Natural killer cell treated with Interleukin-12 subunit alpha and Interleukin-12 subunit beta and Interleukin-15 and Interleukin-18, amount 100 ng/mL, for 72 hours (primary cell): ENCODE measurements at places on chromosomes 3 and 15. TPM values are rescaled to one million over a fixed set of nuclear protein-coding genes. Genes with fewer than 3 reads are reported as not detected.

The LRRC49 gene
- 0.38 TPM for total RNA-seq

The ARGFX gene
- not detected for total RNA-seq

The SLC28A1 gene
- not detected for total RNA-seq

The CAMKV gene
- total RNA-seq: not detected

The STARD5 gene
- 7.8 TPM for total RNA-seq

The UBXN7 gene
- 53.2 TPM for total RNA-seq

The ISLR gene
- total RNA-seq: not detected

The NPAP1 gene
- total RNA-seq: not detected

DNA sequence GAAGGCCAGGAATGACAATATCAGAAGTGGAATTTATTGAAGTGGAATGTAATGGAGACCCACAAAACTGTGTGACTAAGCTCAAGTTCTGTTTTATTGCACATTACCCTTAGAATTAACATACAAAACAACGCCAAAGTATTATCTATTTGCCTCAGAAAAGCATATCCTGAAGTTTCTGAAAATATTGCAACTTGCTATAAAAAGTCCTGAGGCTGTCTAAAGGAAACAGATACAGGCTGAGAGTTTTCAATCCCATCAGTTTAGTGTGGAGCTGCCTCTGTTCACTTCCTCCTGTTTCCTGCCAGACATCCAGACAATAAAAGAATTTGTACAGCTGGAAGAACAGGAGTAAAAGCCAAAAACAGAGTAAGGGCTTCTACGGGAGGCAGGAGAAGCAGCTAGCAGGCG is 108.8 kb downstream of the FBN1 start:
- DNase-seq: no peak

- DNase-seq: no peak
These were observed 17.3 kb downstream of the IL16 start for GRCh38 chr15:81213982-81214381.

DNA sequence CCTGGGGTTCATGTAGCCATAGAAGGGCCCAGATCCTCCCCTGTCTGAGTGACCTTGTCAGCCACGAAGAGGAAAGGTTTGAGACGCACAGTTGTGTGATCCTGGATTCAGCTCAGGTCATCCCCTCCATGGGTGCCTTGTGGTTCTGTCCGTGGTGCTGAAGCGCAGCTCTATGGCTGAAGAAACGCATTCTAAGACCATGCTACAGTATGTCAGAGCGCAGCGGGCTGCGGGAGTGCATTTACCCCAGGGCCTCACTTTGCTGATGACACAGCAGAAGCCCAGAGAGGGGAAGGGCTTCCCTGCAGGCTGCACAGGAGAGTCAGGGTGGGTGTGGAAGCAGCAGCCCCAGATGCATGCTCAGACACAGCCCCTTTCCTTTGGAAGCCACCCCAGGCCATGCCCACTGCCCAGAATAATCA is 68.8 kb upstream of the IQSEC1 start:
- no peak for DNase-seq

GRCh38 chr3:197394464-197395321 is 96.3 kb upstream of the DLG1 start:
- no peak for DNase-seq

DNA sequence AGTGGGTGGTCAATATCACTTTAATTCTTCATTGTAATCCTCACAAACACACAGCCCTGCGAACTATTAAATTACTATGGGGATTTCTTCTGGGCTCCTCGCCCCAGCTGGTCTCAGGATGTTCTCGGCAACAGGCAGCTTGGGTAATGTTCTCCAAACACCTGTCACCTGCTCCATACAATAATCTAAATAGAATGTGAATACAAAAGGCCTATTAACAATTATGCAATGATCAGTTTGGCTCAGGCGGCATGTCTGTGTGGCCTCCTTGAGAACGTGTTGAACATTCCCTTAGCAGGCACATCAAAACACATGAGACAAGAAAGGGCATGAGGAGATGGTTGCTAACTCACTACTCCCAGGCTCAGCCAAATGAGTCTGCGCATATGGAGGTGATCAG is 158.6 kb upstream of the KBTBD8 start:
- no peak for DNase-seq

GRCh38 chr3:47617086-47618010 is 38.7 kb upstream of the CSPG5 start:
- DNase-seq: no peak

DNA sequence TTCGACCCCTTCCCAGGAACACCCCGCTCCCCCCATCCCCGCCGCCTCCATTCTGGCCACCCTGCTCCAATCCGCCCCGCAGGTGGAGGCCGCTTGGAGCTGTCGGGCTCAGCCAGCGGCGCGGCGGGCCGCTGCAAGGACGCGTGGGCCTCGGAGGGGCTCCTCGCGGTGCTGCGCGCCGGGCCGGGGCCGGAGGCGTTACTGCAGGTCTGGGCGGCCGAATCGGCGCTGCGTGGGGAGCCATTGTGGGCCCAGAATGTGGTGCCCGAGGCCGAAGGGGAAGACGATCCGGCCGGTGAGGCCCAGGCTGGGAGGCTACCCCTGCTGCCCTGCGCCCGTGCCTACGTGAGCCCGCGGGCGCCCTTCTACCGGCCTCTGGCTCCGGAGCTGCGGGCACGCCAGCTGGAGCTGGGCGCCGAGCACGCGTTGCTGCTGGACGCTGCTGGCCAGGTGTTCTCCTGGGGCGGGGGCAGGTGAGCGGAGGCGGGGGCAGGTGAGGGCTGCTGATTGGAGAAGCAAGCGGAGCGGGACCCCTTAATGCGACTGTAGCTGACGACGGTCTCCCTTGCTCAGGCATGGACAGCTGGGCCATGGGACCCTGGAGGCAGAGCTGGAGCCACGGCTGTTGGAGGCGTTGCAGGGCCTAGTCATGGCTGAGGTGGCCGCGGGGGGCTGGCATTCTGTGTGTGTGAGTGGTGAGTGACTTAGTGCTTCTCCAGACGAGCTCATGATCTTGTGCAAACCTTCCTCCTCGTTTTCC is 2.5 kb downstream of the RCCD1 start:
- DNase-seq: no peak

DNA sequence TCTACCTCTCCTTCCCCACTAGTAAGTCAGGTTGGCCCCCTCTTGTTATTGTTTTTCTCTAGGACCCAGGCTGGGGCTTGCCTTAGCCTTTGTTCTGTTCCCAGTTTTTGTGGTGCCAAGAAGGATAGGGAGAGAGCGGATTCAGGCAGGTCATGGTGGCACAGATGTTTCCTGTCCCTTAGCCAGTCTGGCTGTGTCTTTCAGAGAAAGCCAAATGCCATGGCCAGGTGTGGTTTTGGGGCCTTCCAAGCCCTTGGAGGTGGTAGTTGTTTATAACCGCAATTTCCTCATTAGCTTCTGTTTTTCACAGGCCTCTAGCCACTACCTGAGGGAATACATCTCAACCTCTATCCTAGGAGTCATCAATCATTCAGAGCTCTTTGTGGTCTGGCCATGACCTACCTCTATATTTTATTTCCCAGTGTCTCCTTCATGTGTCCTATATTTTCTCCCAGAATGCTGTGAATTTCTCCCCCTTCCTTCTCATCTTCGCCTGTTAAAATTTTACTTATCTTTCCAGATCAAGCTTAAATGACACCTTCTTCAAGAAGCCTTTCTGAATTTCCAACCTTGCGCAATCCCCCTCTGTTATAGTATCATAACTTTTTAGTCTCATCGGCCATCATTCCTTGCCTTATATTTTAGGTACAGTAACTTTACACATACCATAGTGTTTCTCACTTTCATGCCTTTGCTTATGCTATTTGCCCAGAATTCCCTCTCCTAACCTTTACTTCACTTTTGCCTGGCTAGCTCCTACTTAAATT is 38.2 kb downstream of the TIMP4 start:
- no peak for DNase-seq

GRCh38 chr15:29621616-29622015 is 200.7 kb downstream of the TJP1 start:
- no peak for DNase-seq
